ENCODE measurements at places on chromosomes 2 and 18.
A peak's percentile ranks its signal among the peaks of the same experiment; 100 is the strongest.

DNA sequence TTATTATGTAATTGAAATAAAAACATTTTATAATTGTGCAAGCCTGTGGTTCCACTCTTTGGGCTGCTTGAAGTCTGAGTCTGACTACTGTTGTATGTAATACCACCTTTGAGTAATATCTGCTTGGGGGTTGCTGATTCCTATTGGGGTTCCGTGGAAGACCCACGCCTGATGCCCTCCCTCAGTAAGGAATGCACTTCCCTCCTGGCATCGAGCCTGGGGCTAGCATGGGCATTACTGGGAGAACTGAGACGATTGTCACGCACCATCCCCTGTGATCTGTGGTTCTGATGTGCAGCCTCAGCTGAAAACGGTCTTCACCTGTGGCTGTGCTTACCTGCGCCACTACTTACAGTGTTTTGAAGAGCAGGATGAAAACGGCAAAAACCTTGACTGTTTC is 32.7 kb upstream of the RBM44 start:
- no peak for DNase-seq

DNA sequence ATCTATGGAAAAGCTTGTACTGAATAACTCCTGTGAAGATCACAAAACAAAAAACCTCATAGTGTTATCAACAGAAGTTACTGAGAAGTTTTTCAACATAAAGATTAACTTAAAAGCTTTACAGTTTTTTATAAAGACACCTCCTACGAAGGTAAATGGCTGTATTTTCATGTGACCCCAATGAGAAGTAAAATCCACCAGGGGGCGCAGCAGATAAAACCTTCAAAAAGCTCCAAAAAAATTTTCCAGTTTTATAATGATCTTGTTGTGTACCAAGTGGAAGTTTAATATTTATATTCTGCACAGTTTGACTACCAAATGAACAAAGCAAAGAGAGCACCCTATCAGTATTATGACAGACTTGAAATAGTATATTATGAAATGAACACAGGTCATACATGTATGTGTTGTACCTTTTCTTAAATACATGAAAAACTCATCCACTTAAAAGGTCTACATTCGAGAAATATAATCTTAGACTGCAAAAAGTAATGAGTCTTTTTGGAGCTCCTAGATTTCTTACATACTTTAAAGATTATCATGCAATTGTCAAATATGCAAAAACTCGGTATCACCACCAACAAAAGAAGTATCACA is 38.5 kb downstream of the PNO1 start:
- peak; percentile 64 for DNase-seq

DNA sequence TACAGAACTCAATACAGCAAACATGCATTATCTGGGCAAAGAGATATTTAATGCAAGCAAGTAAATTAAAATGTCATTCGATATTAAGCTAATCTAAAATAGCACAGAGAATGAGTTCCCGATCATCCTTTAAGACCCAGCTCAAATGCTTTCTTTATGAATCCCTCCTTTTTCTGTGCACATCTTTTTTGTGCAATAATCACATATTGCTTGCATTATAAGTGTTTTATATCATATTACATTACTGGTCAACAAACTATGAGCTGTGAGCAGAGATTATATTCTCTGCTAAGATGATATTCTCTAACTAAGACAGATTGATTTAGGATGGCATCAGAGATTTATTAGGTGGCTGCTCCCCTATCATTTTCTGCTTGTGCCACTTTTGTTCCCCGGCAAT is 146.1 kb downstream of the ERBB4 start:
- no peak for DNase-seq

GRCh38 chr2:200100027-200100426 is 144.6 kb downstream of the MAIP1 start:
- no peak for DNase-seq

- no peak for DNase-seq
Observed at GRCh38 chr18:38526922-38527321, 961.3 kb upstream of the CELF4 start.

GRCh38 chr18:57542126-57542525 is 44.4 kb downstream of the FECH start:
- no peak for DNase-seq

DNA sequence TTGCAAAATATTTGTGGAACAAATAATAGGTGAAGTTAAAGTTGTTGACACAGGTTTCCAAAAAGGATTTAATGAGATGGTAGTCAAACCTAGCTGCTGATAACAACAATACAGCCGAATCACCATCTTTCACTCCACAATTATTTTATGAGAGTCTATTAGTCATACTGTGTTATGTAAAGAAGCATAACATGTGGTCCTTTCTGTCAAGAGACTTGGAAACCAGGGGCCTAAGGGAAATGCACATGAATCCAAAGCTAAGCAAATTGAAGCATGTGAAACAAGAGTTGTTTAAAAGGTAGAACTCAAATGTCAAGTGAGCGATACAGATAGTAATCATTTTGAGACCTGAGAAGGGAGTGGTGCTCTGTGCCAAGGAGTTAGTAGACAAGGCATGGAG is 16.0 kb downstream of the CD28 start:
- no peak for DNase-seq

- DNase-seq, result no peak
Observed at GRCh38 chr2:131063501-131064283, 29.6 kb downstream of the FAM168B start.

GRCh38 chr2:73085691-73086090 is 14.2 kb upstream of the SFXN5 start:
- peak; percentile 89 for DNase-seq

- no peak for DNase-seq
Observed at GRCh38 chr2:200137691-200138090, 168.8 kb upstream of the SPATS2L start.

- DNase-seq, result no peak
Observed at GRCh38 chr2:223747392-223748042, 89.9 kb downstream of the AP1S3 start.

DNA sequence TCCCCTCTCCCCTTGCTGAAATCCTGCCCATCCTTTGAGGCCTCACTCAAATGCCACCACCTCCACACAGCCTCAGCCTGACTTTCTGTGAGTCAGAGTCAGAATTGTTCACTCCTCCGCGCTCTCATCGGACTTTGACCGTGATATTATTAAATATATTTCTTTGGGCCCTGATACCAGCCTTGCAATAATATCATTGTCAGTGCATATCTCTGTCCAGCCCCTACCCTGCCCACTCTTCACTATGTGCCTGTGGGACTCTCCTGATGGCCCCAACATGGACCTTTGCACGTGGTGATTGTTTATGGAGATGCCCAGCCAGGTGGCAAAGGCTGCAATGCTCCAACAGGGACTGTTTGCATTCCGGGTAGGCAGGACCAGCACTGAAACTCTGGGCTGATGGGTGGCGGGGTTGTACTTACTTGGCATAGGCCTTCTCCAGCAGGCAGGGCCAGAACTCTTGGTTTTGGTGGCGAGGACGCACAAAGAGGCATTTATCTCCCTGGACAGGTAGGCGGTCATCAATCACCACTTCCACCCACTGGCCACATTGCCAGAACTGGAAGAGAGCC is 37.3 kb downstream of the CAPN13 start:
- DNase-seq, result peak; percentile 21

DNA sequence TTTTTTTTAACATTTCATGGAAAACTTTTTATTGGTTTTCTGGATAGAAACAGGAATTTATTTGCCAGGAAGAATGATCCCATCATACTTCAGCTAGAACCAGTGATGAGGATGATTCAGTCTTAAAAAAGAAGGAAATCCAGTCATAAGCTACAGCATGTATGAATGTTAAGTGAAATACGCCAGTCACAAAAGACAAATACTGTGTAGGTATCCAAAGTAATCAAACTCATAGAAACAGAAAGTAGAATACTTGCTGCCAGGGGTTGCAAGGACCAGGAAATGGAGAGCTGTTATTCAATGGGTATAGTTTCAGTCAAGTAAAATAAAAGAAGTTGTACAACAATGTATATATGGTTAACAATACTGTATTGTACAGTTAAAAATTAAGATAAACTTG is 21.3 kb downstream of the PSME4 start:
- DNase-seq, result no peak
